ENCODE measurements at places on chromosomes 4 and X. TPM values are rescaled to one million over a fixed set of nuclear protein-coding genes. Genes with fewer than 3 reads are reported as not detected.

GRCh38 chr4:10320130-10320529 lies 137.1 kb downstream of the ZNF518B start:
- no peak for DNase-seq

VEGFD gene
- total RNA-seq: 10.2 TPM

DNA sequence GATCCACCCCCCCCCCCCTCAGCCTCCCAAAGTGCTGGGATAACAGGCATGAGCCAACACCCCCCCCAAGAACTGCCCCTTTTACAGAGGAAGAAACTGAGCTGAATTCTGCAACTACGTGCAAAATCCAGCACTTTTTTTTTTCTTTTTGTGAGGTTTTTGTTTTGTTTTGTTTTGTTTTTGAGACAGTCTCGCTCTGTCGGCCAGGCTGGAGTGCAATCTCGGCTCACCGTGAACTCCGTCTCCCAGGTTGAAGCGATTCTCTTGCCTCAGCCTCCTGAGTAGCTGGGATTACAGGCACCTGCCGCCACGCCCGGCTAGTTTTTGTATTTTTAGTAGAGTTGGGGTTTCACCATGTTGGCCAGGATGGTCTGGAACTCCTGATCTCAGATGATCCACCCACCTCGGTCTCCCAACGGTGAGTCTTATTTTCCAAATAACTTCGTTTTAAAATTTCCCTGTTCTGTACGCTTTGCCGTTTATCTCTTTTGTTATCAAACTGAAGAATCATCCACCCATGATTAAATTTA lies 4.9 kb downstream of the CRLF2 start:
- DNase-seq: peak; percentile 9

DNA sequence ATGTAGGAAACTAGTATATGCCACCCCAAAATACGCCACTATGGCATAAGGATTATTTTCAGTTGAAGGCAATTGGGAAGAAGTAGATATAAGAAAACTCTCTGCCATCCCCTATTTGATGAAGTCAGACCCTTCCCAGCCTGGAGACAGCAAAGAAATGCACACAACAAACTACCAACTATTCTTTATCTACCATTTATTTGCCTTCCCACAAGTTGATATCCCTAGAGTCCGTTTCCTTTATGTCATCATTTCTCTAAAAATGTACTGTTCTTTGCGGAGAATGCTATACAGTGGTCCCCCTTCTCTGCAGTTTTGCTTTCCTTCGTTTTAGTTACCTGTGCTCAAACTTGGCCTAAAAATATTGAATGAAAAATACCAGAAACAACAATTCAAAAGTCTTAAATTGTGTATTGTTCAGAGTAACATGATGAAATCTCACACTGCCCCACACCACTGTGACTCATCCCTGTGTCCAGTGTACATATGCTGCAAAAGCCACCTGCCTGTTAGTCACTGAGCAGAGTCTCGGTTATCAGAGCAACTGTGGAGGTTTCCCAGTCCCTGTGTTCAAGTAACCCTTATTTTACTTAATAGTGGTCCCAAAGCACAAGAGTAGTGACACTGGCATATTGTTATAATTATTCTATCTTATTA lies 152.3 kb downstream of the WDFY3 start:
- DNase-seq: no peak

GRCh38 chrX:45743081-45743533 lies 542.4 kb upstream of the DIPK2B start:
- DNase-seq: no peak

DNA sequence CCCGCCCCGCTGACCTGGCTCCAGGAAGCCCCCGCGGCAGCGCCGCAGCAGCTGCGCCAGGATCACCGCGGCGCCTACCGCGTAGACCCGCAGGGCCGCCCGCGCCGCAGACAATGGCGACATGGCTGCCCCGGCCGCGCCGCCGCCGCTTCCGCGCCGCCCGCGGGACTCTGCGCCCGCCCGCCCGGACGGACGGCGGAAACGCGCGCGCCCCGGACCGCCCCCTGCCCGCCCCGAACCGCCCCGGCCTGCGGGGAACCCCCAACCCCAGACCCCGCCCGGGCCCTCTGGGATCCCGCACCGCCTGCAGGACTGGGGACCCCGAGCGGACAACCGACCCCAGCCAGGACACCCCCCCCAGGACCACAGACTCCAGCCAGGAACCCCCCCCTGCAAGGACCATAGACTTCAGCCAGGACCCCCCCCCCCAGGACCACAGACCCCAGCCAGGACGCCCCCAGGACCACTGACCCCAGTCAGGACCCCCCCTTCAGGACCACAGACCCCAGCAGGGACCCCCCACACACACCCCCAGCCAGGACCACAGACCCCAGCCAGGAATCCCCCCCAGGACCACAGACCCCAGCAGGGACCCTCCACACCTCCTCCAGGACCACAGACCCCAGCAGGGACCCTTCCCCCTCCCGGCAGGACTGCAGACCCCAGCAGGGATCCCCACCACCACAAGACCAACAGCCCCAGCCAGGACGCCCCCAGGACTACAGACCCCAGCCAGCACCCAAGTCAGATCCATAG lies at the start of the genes DHRSX and ZBED1:
Gene DHRSX (minus strand): TSS at position 174 of the 756 bp plus-strand sequence. CDS start 51 bp downstream, at position 123.
Gene ZBED1 (minus strand): TSS at position 174 of the 756 bp plus-strand sequence. CDS start 10,257 bp downstream, outside the sequence.
- no peak for DNase-seq

ANKRD37 gene
- total RNA-seq: 15.5 TPM

- no peak for DNase-seq
Measured at GRCh38 chrX:138858438-138858837, 146.9 kb upstream of the FGF13 start.

ADRA2C gene
- 1.6 TPM for total RNA-seq

NPNT gene
- 1.4 TPM for total RNA-seq

DNA sequence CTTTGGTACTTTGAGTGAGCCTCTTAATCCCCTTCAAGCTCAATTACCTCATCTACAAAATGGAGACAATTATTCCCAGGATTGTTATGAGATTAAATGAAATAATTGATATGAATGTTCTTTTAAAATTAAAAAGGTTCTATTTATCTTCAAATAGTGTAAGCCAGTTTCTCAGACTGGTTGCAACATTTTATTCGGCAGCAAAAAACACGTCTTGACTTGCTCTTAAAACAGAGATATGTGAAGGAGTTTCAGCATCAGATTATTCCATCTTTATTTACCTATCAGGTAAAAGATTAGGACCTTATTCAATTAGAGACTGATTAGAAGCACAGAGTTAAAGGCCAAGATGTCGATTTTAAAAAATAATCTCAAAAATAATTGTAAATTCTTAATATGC lies 10.5 kb downstream of the NDNF start:
- DNase-seq: no peak

DNA sequence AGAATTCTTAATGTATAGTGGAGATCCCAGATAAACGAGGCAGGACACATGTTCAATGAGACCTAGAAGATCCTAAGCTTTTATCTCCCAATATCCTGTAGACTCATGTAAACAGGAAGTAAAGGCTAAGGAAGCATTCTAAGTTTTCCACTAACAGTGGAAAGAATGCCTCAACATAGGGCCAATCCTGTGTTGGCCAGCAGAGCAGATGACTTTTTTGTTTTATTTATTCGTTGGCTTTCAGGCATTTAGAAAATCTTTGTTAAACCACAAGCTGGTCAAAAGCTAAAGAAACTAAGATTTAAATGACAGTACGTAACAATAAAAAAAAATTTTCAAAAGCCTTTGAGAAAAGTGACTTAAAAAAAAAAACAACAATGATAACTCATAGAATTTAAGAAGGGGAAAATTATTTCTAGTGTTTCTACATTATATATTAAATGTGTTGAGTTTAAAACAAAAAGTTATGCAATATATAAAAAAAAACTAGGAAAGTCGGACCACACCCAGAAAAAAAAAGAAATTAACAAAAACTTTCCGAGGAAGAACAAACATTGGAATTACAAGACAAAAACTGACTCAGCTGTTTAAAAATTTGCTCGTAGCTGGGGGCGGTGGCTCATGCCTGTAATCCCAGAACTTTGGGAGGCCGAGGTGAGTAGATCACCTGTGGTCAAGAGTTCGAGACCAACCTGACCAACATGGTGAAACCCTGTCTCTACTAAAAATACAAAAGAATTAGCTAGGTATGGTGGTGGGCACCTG lies 759.3 kb downstream of the FSTL5 start:
- DNase-seq: no peak

RTL5 gene
- total RNA-seq: 5.0 TPM

POU3F4 gene
- total RNA-seq: not detected

GRCh38 chr4:2042204-2042946 lies 16.8 kb upstream of the NAT8L start:
- DNase-seq: no peak

EDA2R gene
- total RNA-seq: 7.0 TPM

Data from breast epithelium (tissue), 4 donors.